Activated CD4-positive, CD25-positive, alpha-beta regulatory T cell (primary cell): ENCODE measurements at places on chromosomes 13 and 19.

- DNase-seq, result peak; percentile 33
Measured at GRCh38 chr19:3440082-3440481, 40.2 kb downstream of the SMIM24 start.

DNA sequence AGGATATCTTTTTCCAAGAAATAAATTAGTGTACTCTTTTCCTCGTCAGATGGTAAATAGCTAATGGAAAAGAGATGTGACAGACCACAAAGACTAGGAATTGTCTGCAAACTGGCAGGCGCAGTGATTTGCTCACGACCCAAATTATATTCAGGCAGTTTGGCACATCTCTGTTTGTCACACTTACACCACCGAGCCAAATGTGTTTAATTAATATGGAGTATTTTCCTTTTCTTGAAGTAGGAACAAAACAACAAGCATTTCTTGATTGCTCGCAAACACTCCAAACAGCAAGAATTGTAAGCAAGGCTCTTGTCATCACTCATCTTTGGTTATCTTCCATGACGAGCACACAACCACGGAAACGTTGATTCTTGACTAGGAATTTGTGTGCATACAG, 884.2 kb downstream of the PCDH9 start:
- DNase-seq, result no peak

DNA sequence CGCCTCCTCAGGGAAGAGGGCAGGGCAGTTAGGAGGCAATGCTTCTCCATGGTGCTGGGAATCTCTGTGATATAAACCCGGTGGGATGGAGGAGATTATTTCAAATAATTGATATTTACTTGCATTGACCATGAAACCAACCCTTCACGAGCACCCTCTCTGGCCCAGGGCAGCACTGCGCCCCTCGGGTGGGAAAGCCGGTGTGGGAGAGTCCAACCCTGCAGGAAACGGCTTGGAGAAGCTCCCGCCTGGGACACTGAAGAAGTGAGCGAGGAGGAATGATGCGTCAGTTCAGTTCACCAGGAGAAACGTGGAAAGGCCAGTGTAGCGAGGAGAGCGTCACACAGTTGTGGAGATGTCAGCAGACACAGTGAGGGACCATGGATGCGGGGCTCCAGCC, 99.9 kb downstream of the COL4A2 start:
- no peak for DNase-seq

DNA sequence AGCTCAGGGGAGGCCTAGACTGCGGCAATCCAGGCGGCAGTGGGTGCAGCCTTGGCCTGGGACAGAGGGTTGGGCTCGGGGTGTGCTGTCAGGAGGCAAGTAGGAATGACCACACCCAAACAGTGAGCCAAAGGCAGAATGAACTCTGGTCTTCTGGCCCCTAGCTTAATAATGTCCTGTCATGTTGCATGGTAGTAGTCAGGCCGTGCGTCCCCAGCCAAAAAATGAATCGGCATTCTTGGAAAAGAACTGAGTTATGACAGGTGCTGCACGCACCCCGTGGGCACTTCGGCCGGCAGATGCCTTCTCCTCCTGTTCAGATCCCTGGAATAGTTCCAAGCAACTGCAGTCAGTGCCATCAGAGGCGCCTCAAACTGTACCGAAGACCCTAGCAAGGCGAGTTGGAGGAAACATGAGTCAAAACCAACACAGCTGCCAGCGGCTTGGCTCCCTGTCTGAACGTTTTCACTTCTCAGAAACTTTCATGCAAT, 55.9 kb downstream of the ATP7B start:
- DNase-seq, result no peak

DNA sequence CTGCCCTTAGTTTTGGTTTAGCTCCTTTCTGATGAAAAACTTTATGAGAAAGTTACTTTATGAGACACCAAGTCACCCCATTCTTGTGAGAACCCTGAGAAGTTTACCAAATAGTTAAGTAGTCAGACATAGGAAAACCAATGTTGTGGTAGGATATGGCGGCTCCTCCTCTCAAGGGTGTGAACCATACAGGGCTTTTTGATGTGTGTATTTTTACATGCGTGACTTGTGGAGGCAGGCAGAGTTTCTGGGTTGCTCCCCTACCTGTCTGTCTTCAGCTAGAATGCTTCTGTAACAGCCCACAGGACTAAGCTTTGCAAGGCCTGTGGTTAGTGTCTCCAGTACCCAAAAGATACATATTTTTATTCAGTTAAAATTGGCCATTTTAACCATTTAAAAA, 18.3 kb downstream of the UBAC2 start:
- DNase-seq, result no peak

DNA sequence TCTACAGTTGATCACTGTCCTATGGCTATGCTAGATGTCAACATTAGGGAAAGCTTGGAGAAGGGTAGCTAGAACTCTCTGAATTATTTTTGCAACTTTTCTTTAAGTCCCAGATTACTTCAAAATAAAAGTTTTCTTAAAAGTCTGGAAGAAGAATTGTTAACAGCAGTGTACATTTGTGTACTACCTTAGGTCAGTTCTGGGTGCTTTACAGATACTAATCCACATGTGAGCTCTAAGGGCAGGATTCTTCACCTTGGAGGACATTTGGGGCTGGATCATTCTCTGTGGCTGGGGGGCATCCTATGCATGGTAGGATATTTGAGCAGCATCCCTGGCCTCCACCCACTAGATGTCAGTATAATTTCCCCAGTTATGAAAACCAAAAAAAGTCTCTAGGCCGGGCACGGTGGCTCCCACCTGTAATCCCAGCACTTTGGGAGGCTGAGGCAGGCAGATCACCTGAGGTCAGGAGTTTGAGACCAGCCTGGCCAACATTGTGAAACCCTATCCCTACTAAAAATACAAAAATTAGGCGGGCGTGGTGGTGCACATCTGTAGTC, 2.8 kb downstream of the BRME1 start:
- DNase-seq, result no peak

DNA sequence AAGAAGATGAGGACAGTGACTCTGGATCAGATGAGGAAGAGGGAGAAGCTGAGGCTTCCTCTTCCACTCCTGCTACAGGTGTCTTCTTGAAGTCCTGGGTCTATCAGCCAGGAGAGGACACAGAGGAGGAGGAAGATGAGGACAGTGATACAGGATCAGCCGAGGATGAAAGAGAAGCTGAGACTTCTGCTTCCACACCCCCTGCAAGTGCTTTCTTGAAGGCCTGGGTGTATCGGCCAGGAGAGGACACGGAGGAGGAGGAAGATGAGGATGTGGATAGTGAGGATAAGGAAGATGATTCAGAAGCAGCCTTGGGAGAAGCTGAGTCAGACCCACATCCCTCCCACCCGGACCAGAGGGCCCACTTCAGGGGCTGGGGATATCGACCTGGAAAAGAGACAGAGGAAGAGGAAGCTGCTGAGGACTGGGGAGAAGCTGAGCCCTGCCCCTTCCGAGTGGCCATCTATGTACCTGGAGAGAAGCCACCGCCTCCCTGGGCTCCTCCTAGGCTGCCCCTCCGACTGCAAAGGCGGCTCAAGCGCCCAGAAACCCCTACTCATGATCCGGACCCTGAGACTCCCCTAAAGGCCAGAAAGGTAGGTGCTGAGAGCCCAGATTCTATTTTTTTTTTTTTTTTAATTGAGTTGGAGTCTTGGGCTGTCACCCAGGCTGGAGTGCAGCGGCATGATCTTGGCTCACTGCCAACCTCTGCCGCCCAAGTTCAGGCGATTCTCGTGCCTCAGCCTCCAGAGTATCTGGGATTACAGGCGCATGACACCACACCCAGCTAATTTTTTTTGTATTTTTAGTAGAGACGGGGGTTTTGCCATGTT, 2.3 kb downstream of the PPP1R15A start:
- no peak for DNase-seq

DNA sequence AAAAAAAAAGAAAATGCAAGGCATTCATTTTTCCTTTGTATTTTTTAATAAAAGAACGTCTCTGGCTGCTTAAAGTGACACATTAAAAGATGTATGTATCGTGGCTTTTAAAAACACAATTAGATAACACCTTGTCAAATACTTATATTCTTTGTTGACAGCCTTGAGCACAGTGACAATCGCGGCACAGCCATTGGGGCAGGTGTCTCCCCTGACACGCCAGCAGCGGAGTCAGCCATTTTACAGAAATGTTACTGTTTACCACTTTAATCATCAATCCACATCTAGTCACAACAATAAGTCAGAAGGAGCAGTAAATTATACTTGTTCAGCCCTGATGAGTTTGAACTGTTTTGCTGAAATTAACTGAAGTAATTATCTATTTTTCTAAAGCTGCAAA, 224.1 kb downstream of the ZNF536 start:
- DNase-seq, result no peak

DNA sequence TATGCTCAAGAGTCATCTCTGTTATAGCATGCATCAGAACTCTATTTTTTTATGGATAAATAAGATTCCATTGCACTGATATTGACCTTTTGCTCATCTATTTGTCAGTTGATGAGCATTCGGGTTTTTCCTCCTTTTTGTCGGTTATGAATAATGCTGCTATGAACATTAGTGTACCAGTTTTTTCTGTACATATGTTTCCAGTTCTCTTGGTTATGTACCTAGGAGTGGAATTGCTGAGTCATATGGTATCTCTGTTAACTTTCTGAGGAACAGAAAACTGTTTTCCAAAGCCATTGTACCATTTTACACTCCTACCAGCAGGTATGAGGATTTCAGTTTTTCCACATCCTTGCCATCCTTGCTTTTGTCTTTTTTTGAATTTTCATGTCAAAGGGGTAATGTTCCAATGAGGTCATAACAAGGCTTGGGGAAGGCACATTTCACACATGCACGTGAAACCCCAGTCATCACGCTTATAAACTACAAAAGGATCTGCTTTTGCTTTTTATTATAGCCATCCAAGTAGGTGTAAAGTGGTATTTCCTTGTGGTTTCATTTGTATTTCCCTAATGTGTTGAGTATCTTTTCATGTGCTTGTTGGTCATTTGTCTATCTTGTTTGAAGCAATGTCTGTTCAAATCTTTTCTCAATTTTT, 14.6 kb downstream of the KBTBD7 start:
- no peak for DNase-seq

- no peak for DNase-seq
Measured at GRCh38 chr19:11612816-11613511, 15.7 kb downstream of the ZNF627 start.

DNA sequence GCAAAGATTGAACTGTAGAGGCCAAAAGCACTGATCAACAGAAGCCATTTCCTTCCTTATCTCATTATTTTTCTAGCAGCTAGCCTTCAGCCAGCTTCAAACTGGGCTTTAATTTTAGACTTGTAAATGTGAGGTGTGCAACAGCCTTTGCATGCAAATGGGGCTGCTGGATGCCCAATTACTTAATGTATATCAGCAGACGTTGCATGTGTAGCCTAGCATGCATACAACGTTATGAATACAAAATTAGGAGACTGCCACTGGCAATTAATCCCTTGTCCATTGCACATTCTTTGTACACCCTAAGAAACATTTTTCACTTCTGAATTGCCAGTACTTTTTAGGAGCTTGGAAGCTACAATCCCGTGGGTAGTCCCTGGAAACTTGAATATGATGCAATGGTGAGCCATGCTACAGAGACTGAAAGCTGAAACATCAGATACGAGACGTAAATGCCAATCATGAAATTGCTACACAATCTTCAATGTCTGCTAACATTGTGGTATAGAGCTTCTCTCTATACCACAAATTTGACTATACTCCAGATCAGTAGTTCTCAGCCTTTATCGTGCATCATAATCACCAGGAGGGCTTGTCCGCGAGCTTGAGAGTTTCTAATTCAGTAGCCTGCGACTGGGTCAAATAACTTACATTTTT, 20.2 kb downstream of the EPSTI1 start:
- no peak for DNase-seq

GRCh38 chr19:47419030-47419783, at the start of gene MEIS3:
Gene MEIS3, minus strand, starts transcription at chr19:47419527. Its CDS starts 446 bp downstream, at chr19:47419081.
- no peak for DNase-seq

DNA sequence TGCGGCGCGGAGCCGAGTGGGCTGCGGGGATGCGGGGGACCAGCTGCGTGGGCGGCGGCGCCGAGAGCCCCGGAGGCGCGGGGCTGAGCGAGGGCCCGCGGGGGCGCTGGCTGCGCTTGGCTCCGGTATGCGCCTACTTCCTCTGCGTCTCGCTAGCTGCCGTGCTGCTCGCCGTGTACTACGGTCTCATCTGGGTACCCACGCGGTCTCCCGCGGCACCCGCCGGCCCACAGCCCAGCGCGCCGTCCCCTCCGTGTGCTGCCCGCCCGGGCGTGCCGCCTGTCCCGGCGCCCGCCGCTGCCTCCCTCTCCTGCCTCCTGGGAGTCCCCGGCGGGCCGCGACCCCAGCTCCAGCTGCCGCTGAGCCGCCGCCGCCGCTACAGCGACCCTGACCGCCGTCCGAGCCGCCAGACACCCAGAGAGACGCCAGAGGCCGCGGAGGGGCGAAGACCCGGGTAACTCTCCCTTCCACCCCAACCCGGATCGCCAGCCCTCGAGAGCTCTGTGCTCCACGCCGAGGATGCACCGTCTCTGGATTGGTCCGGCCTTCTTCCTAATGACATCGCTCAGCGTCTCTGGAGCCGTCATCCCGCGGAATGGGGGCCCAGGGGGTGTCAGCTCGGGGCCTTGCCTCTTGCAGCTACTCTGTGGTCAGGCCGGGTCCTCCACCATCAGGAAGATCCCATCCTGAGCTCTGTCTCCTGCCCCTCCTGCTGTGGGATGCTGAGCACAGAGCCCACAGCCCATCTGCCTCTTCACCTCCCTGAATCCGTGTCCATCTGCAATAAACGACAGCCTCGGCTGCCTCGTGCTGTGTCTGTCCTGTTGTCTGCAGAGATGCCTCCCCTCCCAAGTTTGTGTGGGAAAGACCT, 441 bp downstream of the INAFM1 start:
- DNase-seq, result no peak

DNA sequence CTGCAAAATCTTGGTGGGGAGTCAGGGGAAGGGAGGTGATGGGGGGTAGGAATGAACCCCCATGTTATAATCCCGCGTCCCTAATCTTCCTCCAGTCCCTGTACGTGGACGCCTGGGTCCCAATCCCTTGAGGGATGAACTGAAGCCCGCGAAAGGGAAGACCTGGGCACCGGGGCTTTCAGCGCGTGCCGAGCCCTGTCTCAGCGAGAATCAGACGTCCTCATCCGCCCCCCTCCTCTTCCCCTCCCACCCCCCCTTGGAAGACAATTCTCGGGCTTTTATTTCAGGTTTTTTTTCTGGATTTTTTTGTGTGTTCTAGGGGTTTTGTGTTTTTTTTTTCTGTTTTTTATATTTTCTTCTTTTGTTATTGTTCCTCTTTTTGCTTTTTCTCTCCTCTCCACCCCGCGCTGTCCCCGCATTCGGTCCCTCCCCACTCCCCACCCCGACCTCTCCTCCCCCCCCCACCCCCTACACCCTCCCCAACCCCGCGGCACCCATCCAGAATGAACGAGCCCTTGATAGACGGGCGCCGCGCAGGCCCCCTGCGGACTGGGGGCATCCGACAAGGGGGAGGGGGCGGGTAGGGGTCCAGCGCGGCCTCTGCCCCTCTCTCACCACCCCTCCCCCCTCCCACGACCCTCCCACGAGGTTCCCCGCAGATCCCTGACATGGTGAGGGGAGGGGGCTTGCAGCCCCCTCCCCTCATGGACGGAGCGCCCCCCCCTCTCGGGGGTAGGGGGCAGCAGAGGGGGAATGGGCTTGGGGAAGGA, 10.3 kb downstream of the C19orf81 start:
- DNase-seq, result no peak
